Fibroblast of skin of abdomen (primary cell): ENCODE measurements at places on chromosomes 5 and 9.

- DNase-seq: peak; percentile 23
Observed at GRCh38 chr9:16278326-16278999, 592.0 kb downstream of the BNC2 start.

GRCh38 chr9:90808398-90808797 lies 6.8 kb downstream of the SYK start:
- DNase-seq: no peak

DNA sequence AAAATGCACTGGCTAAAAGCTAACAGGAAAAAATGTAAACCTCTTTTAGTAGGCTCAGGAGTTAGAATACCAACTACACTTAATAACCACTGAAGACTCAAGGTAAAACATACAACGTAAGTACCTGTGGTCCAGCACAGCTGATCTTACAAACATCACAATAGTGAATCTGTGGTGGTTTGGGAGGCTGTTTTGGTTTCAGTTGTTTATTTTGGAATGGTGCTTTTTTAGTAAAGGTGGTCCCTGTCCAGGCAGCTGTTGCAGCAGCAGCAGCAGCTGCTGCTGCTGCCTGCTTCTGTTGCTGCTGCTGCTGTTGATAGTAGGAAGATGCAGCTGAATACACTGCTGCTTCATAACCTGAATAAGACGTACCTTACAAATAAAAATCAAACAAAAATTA lies 37.9 kb downstream of the ZFR start:
- no peak for DNase-seq

DNA sequence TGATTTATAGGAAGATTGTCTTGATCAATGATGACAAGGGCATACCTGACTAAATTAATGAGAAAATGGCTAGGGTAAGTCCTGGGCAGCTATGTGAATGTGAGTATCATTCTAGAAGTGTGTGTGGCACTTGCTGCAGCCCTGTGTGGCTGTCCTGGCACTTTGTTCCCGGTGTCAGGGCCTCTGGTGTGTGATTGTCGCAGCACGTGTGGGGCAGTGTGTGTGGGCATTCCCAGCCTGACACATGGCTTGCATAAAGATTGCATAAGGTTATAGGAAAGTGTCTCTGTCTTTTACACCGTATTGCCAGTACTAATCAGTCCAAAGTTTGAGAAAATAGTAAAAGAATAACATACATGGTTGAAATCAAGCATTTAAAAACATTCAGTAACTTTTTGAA lies 74.4 kb downstream of the TRIO start:
- no peak for DNase-seq

DNA sequence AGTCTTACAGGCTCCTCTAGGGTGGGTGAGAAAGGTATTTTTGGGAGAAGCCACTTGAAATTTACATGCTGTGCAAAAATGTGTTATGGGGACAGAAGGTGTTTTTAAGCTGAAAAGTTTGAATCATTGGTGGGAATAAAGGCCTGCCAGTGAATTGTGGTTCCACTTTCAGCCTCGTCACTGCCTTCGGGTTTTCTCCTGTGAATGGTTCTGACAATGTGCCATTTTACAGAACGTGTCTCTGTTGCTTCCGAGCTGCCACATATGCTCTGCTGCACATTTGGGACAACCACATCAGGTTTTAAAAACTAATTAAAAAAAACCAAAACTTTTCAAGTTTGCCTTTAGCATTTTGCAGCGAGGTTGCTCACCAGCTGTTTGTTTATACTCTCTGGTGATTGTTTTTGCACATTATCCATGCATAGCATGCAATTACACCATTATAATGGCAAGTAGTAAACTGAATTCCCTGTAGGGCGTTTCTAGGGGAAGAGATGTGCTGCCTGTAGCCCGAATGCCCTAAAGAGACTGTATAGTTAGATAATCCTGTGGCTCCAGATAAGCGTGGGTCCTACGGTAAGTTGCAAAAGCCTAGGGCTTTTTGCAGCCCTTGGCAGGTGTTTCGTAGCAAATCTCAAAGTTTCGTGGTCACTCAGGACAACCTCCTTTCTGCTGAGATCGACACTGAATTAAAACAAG lies 40.1 kb upstream of the SUB1 start:
- no peak for DNase-seq

- DNase-seq: no peak
Observed at GRCh38 chr5:6585168-6585567, 47.7 kb downstream of the NSUN2 start.

- no peak for DNase-seq
Observed at GRCh38 chr5:14420101-14420811, 161.3 kb upstream of the OTULINL start.

DNA sequence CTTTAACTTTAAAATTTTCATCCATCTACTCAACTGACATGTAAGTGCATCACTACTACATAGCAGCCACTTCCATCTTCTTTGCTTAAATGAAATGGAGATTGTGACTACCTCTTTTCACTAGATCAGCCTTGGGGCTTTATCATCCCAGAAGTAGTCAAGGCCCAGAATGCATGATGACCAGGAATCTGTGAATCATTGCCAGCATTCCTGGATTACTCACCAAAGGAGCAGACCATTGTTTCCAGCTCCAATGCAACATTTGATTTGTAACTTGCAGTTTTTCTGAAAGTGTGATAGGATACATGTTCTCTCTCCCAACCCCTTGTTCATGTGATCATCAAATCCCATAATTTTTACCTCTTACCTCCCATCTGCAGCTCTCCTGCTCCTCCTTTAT lies 65.1 kb downstream of the PLPPR1 start:
- peak; percentile 74 for DNase-seq

GRCh38 chr9:99506747-99507348 lies 284.8 kb downstream of the SEC61B start:
- no peak for DNase-seq

DNA sequence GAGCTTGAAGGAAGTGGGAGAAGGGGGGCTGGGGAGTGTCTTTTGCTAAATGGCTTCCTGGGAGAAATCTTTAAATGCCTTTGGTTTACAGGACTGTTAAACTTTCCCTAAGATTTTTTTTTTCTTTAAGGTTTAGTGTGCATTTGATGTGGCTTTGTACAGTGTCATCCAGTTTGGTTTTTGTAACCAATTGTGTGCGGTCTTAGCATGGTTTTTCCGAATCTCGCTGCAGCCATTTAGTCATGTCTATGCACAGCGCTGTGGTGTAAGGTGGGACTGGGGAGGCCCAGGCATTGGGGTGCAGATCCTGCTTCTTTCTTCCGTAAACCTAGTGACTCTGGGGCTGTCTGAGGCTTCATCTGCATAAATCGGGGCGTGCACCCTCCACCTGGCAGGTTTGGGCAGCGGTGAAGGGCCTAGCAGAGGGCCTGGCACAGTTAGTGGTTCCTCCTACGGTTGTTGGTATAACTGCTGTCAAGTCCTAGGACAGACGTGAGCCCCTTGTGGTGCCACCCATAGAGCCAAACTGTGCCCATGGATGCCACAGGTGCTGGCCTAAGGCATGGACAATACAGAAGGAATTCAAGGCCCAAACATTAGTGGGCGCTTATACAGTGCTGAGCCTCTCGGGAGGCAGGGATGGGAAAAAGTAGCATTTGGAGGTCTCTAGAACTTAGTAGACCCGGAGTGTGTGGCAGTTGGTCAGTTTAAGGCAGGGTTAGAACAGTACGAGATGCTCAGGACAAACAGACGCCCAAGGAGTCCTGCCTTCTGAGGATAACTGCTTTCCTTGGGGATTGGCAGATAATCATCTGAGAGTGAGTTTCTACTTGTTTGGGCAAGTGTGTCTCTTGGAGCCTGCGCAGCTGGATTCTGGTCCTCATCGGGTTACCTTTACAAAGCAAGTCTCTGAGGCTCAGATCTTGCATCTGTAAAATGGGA lies 1.5 kb downstream of the PRRC2B start:
- DNase-seq: no peak

- DNase-seq: peak; percentile 43
Observed at GRCh38 chr9:34994260-34994899, 4.8 kb downstream of the DNAJB5 start.

- no peak for DNase-seq
Observed at GRCh38 chr9:107778661-107779060, 289.1 kb upstream of the KLF4 start.

GRCh38 chr5:168360521-168361285 lies 69.3 kb downstream of the WWC1 start:
- no peak for DNase-seq

DNA sequence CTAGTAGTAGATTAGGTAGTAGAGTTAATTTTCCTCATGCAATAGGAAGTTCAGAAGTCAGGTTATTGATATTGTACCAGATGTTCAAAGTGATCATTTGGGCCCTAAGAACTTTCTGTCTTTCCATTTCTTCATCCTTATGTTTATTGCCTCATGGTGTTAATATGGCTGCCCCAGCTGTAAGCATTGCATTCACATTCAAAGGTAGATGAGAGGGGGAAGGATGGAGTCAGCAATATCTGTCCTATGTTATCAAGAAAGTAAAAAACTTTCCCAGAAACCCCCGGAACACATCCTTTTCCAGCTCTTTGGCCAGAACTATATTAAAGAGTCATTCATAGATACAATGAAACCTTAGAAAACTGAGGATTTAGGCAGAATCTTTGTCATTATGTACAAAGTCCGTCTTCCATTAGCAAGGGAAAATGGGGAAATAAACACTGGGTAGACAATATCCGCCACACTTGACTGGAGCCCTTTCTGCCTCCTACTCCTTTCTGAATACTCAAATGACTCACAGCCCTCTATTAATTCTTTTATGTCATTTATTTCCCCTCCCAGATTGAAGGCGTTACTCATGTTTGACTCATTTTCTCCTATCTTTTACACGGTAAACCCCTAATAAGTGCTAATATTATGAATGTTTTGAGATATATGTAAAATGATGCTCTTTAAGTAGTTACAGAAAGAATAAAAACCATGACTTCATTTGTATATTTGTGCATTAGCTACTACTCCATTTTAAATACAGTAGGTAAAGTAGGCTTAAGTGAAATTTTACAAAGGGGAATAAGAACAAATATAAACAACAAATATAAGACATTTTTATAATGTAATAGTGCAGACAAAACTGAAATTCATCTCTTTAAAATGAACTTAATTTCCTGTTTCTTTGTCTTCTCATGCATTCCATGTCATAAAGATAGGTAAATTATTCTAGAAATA lies 127.6 kb downstream of the SLF1 start:
- DNase-seq: no peak

GRCh38 chr9:20729523-20729922 lies 45.5 kb downstream of the FOCAD start:
- peak; percentile 49 for DNase-seq

GRCh38 chr5:72451741-72452505 lies 55.3 kb downstream of the ZNF366 start:
- DNase-seq: peak; percentile 82

DNA sequence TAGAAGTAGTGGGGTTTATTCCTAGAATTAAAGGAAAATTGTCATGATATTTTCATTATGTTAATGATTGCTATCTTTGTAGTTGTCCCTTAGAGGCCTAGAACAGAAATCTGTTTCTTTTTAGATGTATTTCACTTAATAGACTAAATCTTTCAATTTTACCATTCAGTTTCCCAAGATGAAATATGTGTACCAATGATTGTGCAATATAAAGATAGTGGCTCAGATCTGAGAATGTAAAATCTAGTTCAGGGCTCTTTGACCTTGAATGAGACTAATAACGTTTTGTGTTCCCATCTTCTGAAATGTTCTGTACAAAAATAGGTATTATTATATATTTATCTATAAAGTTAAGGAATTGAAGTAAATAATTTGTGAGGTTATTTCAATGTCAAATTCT lies 947.9 kb downstream of the DTWD2 start:
- DNase-seq: no peak

DNA sequence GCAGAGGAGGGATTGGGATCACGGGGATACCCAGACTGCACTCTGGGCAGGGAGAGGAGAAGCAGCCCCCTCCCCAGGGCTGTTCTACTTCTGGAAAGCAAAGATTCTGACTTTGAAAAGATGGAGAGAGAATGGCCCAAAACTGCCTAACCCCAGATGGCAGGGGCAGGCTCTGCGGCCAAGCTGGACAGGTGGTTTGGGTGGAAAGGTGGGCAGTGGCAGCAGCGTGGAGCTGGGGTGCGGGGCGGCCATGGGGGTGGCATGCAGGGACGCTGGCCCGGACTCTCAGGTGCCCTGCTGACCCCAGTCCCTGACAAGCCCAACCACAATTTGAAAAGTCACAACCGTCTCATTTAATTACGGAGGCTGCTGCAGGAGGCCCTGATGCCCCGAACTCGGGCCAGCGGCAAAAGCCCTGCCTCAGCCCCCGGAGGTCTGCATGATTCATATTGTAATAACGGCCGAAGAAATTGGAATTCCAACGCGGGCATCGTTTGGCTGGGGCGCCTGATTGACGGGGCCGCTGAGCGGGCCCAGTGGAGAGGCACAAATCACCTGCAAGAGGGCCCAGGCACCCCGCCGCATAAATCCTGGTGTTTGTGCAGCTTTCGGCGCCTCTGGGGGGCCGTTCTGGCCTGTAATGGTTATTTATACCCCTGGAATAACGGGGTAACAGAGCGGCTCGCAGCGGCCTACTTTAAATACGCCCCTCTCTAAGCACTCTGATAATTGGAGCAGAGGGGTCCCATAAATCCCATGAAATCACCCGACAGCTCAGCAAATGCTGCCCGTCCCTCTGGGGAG lies 41.8 kb upstream of the FCN2 start:
- DNase-seq: no peak

DNA sequence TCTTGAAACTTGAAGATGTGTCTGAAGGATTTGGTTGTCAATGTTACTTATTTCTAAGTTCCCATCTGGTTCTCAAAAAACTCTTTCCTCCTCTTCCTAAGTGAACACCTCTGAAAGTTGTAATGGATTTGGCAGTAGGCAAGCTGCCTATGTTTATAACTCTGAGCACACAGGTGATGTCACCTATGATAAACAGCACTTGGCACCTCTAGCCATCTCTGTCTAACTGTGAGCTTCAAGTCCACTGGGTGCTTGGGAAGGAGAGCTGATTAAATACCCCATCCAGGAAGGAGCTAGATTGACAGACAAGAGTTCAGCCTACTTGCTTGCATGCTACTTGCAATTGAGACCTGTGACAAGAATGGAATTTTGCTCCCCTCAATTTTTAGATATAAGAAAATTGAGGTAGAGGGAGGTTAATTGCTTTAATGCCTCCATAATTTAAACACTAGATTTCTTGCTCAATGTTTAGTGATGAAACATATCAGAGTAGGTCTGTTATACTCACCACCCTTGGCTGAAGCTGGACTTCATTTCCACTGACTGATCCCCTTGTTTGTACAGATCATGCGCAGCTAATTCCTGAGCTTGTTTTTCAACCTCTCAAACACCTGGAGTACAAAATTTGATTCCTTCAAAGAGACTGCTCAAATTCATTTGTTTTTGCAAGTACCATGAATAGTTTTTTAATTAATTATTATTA lies 49.9 kb downstream of the PDE4D start:
- no peak for DNase-seq
